Brain pericyte (primary cell): ENCODE measurements at places on chromosomes 7 and 10.

GRCh38 chr10:11326241-11326640, 285.2 kb downstream of the USP6NL start:
- no peak for DNase-seq

- no peak for DNase-seq
These were observed 334.1 kb downstream of the HPSE2 start for GRCh38 chr10:98901441-98902110.

- DNase-seq: no peak
These were observed 34.7 kb downstream of the GRID1 start for GRCh38 chr10:86331861-86332260.

DNA sequence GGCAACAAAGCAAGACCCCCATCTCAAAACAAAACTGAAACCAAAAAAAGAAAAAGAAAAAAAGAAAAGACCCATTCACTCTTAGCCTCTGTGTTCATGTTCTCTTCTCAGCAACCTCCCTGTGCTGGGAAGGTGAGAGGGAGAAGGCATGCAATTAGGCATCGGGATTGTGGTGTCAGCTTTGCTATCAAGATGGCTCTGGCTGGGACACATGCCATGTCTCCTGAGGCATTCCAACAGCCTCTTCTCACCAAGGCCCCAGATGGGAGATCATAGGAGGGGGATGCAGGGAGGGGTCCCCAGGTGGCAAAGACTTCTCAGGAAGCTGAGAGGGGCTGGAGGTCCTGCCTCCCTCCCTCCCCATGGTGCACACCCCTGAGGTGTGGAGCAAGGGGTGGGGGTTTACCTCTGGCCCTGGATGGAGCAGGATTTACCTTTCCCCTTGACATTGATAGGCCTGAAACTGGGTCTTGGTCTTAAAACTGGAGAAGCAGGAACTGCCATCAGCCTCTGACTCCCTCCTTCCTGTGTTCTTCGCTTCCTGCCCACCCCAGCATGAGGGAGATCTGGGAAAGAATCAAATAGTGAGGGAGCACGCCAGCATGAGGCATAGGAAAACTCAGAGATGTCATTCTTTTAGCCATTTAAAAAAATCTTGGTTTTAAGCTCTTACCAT, 96.2 kb upstream of the DUSP5 start:
- DNase-seq: no peak

DNA sequence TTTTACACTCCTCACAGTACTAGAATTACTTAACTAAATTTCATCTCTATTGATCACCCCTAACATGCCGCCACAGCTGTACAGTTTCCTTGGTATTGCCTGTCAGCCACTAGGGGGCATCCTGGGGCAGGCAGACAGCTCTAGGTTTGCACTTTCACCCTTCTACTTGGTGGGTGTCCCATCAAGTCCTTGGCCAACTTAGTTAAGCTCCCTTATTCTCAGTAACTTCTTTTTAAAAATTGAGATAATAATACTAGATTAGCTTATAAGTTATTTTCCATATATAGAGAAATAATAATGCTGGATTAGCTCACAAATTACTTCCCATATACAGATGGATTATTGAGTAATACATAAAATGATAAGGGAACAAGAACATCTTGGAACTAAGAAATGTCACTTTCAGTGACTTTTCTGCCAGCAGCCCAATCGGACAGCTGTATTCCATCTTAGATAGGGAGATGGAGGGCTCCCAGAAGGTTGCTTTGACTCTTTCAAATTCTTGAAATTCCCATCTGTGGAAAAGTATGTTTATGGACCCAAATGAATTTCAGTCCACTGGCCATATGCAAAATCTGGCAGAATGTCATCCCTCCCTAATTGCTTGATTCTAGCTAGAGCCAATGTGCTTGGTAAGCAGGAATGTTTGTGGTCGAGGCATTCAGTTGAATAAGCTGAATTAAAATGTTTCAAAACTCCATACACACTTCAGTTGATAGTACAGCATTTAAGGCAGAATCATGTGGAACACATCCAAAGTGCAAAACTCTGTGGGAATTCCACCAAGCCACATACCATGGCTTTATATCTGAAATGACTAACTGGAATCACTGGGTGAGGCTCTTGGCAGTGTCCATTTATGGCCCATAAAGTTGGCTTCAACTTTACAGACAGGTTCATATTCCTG, 309.7 kb downstream of the CSTF2T start:
- DNase-seq: no peak

DNA sequence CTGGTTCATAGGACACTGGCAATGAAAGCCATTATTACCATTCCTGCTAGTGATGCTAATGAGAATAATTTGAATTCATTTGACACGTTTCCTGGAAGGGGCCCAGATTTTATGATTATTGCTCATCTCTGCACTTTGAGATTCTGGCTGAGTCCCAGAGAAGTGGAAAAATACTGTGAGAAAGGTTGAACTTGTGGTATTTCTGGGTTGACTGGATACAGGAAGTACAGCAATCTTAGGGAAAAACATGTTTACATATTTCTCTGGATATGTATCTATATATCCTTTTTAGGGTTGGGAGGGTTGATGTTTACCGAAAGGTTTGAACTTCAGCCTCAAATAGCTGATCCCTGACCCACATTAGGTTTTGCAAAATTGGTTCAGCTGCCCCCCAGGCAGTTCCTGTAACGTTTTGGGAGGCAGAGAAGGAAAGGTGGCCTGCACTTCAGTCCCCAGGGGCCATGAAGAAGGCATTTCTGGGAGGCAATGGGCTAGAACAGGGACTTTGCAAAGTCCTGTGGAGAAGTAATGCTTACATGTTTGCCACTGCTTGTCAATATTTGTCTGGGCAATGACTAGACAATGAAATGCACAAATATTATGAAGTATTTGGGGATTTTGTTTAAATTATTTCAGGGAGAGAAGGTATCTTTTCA, 253.7 kb upstream of the PITRM1 start:
- DNase-seq: no peak

DNA sequence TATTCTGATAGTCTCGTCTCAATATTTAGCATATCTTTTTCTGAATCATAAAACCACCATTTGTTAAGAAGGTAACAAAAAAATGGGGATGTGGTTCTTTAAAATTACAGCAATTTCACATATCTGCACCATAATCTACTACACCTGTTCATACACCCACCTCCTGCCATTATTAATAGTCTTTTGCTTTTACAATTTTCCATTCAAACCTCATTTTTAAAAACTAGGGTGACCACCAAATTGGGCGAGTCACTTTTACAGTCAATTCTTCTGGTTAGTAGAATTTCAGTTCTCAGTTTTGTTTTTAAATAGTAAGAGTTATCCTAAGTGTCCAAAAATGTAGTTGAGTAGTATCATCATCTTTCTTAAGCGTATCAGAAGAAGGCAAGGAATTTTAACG, 48.4 kb upstream of the GSAP start:
- no peak for DNase-seq

DNA sequence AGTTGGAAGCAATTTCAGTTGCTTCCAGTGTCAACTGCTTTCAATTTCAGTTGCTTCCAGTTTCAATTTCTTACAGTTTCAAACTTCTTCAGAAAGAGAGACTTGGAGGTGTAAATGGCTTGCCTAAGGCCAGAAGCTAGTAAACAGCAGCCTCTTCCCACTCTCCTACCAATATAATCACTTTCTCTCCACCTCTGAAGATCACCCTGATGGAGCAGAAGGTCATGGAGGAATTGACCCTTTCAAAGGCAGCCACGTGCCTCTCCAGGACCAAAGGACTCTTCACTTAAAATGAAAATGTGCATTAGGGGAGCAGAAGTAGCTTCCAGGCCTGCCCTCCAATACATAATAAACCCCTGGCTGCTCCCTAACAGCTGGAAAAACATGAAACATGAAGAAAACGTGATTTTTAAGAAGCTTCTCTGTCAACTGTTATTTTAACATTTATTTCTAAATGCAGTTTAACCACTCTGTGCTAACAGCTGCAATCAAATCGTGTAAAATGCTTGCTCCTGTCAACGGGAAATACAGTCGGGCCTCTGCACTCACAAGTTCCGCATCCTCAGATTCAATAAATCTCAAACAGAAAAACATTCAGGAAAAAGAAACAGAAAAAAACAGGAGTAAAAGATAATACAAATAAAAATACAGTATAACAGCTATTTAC, 1020.6 kb downstream of the XPNPEP1 start:
- no peak for DNase-seq

DNA sequence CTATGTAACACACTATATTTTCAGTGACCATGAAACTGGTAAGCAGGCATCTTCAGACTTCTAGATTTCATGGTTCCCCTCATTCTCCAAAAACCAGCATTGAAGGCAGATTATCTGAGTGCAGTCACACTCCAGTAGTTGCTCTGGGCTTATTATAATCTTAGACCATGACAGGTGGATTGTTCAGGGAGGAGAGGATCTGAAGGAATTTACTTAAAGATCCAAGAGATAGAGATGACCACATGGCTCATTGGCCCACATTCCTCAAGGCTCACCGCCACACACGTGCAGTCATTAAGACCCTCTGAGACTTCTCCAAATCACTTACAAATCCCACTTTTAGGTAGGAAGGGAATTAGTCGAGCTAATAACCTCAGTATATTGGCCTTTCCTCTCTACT, 55.2 kb downstream of the GSAP start:
- no peak for DNase-seq

DNA sequence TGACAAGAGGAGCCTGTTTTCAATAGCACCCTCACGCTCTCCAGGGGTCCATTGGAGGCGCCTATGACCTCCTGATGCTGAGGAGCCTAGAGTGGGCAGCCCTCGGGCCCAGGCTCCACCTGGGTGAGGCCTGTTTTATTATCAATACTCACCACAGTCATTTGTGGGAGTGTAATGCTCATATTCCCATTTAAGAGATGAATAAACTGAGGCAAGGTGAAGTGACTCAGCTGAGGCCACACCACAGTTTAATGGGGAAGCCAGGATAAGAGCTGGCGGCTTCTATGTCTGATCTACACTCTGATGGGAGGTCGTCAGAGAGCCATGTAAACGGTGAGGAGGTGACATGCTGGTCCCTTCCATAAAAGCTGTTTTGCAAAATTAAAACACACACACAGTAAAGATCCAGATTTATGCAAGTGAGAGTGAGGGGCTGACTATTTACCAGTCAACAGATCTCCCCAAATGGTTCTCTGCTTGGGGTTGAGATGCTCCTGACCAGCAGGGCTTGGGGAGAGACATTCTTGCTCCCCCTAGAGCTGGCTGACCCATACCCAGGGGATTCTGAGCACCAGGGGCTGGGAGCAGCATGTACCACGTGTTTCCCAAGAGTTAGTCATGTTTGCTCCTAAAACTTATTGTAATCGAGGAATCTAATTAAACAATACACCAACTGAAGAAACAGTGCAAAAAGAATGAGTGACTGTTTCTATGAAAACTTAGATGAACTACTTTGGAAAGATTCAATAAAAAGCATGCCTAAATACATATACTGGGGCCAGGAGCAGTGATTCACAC, 81.0 kb upstream of the INSIG1 start:
- DNase-seq: no peak

DNA sequence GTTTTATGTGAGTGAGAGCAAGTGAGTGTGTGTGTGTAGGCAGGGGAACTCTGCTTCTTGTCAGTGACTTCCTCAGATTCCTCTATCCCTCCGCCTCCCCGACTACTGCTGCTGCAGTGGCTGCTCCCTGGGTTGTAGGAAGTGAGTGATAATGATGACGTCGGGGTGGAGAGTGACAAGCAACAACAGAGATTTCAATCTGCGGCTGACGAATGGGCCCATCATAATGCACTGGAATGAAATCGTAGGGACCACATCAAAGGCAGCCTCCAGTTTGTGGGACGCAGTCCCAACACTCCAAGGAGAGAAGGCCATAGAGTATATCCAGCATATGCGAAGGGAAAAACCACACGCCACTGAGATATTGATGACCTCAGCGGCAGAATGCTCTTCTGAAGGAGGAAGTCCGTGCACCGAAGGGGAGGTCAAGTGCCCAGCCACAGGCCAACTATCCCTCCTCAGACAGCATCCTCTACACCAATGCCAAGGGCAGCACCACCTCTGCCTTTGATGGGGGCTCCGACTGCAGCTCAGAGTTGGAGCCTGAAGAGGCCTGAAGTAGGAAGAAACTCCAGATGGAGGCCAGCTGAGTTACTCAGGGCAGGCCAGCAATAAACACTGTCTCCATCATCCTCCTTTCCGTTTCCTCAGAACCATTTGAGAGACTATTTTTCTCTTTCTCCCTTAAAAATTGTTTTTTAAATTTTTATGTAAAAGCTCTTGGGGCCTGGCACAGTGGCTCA, 11.3 kb upstream of the STMP1 start:
- DNase-seq: no peak

GRCh38 chr7:22346383-22347107, 10.4 kb downstream of the RAPGEF5 start:
- no peak for DNase-seq

- no peak for DNase-seq
These were observed 218.4 kb upstream of the PPP2R2D start for GRCh38 chr10:131682271-131682962.

GRCh38 chr7:45400680-45401079, 173.5 kb upstream of the ADCY1 start:
- no peak for DNase-seq

DNA sequence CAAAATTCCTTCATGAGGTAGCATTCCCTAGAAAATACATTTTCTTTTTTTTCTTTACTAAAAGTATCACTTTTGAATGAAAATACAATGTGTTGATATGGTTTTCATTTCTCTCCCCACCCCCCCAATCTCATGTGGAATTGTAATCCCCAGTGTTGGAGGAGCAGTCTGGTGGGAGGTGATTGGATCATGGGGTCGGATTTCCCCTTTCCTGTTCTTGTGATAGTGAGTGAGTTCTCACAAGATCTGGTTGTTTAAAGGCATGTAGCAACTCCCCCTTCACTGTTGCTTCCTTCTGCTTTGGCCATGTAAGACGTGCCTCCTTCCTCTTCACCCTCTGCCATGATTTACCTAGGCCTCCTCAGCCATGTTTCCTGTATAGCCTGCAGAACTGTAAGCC, 790.3 kb upstream of the KCND2 start:
- no peak for DNase-seq

- no peak for DNase-seq
These were observed 33.3 kb downstream of the GET4 start for GRCh38 chr7:909358-910329.

DNA sequence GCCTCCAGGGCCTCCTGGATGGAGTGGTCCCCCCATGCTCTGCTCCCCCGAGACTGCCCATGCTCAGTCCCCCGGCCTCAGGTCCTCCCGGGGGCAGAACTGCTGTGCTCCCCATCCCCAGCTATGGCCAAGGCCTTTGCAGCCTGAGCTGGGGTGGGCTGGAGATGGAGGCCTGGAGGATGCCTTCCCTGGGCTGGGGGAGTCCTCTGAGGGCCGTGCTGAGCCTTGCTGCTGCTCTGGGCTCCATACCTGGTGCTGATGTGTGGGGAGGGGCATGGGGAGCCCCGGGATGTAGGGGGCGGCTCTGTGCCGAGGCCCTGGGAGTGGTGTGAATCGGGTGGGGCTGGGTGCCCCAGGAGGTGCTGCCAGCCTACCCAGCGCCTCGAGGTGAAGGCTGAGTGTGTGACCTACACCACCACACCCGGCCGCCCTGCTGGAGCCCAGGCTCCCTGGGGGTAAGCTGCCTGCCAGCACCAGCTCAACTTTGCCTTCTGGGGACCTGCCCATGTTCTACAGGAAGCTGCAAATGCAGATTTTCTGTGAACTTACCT, 109.5 kb downstream of the UNCX start:
- no peak for DNase-seq

- no peak for DNase-seq
These were observed 65.2 kb downstream of the GOLGA7B start for GRCh38 chr10:97914837-97915211.
